ENCODE measurements at places on chromosomes 5 and 9.
A peak's percentile ranks its signal among the peaks of the same experiment; 100 is the strongest.

GRCh38 chr5:50984640-50985039, 318.2 kb downstream of the PARP8 start:
- DNase-seq, result no peak

DNA sequence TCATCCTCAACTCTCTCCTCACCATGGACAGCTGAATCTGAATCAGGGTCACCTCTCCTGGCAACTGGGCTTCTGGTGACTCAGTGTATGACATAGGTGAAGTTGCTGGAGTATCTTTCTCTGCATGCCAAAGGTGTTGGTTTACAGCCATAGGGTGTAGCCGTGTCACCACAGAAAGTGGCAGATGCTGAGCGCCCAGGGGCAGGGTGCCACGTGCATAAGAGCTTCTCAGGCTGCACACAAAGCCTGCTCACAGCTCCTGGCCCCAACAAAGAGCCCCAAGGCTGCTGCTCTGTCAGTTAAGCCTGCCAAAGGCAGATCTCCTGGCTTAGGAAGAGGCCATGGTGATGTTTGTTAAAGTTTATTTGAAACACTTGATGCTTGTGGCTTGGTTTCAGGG, 297.7 kb upstream of the WWC1 start:
- DNase-seq, result no peak

GRCh38 chr9:131530546-131530919, 530 bp downstream of the UCK1 start:
- no peak for DNase-seq

GRCh38 chr9:33453999-33454660, 6.7 kb upstream of the AQP3 start:
- DNase-seq, result no peak

- peak; percentile 42 for DNase-seq
These were observed 13.6 kb downstream of the ARHGAP26 start for GRCh38 chr5:142783601-142784341.

DNA sequence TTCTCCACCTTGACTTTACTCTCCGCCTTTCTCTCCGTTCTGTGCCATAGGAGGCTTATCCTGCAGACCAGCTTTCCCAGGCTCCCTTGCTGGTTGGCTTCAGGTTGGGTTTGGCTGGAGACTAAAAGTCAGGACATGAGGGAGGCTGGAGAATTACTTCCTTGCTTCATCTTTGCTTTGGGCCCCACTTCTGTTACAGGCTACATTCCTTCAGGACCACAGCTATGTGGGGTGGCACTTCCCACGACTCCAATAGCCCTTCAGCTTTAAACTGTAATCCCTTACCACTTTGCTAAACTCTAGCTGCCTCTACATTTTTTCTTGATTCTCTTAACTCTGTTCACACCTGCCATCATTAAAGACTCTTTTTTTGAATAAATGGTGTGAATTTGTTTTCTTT, 186.7 kb upstream of the NR4A3 start:
- no peak for DNase-seq

DNA sequence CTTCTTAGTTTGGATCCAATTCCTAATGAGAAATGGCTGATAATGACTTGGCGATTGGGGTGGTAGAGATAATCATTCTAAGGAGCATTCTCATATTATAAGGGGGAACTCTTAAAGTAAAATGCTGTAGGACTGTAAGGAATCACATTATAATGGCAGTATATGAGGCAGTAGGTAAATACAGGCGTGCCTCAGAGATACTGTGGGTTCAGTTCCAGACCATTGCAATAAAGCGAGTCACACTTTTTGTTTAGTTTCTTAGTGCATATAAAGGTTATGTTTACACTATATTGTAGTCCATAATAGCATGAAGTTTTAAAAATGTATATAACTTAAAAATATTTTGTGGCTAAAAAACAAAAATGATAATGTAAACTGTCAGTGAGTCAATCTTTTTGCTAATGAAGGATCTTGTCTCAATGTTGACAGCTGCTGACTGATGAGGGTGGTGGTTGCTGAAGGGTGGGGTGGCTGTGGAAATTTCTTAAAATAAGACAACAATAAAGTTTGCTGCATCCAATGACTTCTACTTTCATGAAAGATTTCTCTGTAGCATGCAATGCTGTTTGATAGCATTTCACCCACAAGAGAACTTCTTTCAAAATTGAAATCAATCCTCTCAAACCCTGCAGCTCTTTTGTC, 15.8 kb downstream of the NMUR2 start:
- no peak for DNase-seq

GRCh38 chr9:91978740-91979414, 28.8 kb upstream of the ROR2 start:
- DNase-seq, result no peak

DNA sequence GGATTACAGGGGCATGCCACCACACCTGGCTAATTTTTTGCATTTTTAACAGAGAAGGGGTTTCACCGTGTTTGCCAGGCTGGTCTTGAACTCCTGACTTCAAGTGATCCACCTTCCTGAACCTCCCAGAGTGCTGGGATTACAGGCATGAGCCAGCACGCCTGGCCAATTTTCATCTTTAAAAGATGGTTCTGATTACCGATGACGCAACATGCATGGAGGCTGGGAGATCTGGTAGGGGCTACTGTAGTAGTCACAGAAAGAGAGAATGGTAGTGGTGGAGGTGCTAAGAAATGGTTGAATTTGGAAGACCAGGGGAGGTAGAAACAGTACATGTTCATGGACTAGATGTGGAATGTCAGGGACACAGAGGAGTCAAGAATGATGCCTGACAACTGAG, 22.4 kb upstream of the RETREG1 start:
- no peak for DNase-seq

GRCh38 chr5:157502143-157502647, 42.2 kb downstream of the NIPAL4 start:
- no peak for DNase-seq

DNA sequence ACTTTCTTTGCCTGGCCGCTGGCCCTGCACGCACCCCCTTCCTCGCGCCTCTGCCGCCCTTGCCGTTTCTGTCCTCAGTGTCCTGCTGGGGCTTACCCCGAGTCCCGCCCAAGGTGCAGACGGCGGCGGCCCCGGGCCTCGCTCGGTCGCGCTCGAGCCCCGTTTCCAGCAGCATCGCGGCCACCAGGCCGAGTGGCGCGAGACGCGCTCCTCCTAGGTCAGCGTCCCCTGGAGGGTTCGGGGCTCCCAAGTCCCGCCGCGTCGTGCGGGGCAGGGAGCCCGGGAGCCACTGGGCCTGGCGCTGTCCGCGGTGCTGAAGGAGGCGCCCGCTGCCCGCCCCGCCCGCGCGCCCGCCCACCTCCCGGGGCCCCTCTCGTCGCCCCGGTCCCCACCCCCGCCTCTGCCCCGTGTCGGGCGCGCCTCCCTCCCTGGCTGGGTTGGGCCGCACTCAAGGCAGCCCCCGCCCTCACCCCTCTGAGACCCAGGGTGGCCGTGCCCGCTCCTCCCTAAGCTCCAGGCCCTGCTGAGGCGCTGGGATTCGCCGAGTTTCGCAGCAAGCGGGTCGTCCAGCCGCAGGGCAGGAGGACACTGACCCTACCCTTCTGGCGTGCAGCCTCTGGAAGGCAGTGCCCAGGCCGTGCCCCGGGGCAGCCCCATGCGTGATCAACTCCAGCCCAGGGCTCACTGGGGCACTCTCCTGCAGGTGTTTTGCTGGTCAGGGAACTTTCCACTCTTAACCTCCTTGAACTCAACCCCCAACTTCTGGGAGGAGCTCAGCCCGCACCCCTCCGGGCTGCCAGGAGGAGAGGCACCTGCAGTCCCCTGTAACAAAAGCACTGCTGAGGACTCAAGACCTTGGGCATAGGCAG, at the start of gene LHX3:
LHX3 (minus strand) TSS at position 291 of the 869 bp plus-strand sequence; CDS start at position 175, 116 bp downstream.
- no peak for DNase-seq

DNA sequence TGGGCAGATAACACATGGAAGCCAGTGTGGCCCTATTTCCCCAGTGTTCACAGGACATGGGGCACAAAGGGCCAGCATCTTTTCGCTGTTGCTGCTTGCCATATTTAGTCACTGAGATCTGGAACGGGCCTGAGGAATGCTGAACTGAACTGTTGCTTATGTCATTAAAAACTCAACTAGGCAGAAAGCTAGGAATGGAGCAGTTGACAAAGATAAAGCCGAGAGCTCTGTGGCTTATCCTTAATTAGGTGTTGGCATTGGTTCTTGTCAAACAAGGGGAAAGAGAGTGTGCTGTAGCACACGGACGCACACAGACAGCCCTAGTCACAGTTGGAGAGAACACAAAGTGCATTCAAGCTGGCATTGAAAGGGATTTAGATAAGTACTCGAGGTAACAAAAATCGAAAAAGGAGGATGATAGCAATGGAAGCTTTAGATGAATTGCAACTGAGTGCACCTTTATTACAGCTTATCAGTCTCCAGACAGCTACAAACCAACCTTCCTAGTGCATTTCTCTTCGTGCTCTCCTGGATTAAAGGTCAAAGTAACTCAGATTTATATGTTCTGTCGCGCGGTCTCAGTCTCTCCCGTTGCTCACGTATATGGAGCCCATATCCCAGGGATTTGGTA, 450.2 kb upstream of the ZNF608 start:
- no peak for DNase-seq

DNA sequence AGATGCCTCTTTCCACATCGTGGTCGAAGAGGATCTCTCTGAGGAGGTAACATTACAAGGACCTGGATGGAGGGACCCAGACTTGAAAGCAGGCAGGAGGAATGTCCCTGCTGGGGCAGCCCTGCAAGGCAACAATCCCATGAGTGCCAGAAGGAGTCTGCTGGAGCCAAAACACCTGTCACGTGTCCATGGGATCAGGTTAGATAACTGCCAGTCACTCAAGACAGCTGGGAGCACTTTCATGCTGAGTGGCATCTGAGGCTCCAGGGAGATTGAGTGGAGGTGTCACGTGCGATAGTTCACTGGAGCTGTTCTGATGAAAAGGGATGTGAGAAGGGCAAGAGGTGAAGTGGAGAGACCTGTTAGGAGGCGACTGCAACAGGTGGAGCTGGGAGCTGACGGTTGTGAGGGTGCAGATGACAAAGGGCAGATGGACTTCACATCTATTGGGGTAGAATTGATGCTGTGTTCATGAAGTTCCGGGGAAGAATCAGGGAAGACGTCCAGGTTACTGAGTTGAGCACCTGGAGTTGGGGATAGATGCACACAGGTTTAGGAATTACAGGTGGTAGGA, 68.4 kb downstream of the ICE1 start:
- no peak for DNase-seq

DNA sequence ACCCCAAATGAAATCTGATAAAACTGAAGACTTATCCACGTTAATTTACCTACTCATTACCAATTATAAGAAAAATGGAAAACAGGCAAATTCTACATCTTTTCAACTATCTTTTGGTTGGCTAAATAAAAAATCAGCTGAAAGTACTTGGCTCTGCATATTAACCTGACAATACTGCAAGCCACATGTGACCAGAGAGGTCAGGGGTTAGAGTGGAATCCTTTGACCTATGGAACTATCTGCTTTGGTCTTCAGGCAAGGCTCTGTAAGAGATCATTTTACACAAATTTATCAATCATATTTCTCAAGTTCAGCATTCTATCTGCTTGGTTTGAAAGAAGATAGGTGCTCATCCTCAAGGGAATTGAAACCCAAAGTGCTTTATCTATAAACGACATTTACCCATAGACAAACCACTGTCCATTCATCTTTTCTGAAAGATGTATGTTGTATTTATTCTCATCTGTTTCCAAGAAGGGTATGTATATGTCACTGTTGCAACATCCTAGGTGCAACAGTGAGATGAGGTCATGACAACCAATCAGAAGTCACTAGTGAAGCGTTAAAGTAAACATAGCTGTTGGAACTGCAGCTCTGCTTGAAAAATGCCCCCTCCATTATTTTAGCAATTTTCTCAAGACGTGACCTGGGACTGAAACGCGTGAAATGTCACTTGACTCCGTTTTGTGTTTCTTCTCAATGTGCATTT, 144.9 kb upstream of the POU5F2 start:
- no peak for DNase-seq

- DNase-seq, result no peak
These were observed 7.0 kb downstream of the CENPP start for GRCh38 chr9:92332577-92333281.

GRCh38 chr5:79730564-79730963, 40.9 kb downstream of the CMYA5 start:
- no peak for DNase-seq

DNA sequence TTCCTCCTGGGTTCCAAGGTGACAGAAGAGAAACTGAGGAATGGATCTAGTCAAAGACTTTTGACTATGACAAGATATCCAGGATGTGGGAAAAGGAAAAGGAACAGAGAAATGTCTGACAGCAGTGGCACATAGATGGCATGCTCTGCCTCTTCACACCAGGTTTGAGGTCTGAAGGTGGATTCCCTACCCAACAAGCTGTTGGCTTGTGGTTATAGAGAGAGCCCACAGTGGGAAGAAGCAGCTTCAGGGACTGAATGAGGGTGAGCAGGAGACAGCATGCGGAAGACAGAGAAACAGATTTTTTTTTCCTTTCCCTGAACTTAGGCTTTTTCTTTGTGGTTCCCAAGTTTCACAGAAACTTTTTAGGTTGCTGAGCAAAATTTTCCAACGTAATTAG, 20.6 kb downstream of the IFNW1 start:
- DNase-seq, result no peak

- DNase-seq, result no peak
These were observed 6.2 kb upstream of the ARHGEF28 start for GRCh38 chr5:73619606-73620333.

DNA sequence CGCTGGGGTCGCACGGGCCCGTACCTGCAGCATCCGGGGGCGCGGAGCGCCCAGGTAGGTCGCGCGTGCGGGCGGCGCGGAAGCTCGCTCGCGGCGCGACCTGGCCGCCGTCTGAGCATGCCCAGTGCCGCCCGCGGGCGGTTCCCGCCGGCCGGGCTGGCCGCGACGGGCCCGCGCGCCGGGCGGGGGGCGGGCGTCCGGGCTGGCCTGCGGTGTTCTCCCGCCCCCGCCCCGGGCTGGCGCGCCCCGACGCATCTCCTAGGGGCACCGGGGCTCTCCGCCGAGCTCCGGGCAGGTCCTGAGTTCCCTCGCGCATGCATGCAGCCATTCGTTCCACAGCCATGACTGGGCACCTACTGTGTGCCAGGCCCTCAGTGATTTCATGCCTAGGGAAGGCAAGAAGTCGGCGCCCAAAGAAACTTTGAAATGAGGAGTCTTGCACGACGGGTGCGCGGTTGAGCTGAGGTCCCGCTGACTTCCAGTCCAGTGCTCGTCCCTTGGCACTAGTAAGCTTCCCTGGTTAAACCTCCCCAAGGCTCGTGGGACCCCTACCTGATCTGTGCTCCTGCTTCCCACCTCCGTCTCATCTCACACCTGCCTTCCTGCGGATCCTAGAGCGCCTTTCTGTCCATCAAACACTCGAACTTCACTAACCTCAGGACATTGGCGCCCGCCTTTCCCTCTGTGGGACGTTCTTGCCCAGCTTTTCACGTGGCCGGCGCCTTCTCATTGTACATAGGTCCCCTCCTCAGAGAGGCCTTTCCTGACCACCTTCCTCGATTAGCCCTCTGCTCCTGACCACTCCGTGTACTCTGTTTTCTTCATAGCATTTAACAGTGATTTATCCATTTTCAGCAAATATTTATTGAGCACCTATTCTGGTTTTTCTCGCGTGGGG, at the start of gene PTPN3:
PTPN3 (minus strand) TSS at position 113 of the 898 bp plus-strand sequence. CDS start 34,873 bp downstream, outside the sequence.
- no peak for DNase-seq

- DNase-seq, result no peak
These were observed 6.1 kb downstream of the VAV2 start for GRCh38 chr9:133986061-133986460.

- no peak for DNase-seq
These were observed 21.2 kb downstream of the FYB1 start for GRCh38 chr5:39198127-39198526.
